ENCODE measurements at places on chromosomes 12 and 14.
A peak's percentile ranks its signal among the peaks of the same experiment; 100 is the strongest.

DNA sequence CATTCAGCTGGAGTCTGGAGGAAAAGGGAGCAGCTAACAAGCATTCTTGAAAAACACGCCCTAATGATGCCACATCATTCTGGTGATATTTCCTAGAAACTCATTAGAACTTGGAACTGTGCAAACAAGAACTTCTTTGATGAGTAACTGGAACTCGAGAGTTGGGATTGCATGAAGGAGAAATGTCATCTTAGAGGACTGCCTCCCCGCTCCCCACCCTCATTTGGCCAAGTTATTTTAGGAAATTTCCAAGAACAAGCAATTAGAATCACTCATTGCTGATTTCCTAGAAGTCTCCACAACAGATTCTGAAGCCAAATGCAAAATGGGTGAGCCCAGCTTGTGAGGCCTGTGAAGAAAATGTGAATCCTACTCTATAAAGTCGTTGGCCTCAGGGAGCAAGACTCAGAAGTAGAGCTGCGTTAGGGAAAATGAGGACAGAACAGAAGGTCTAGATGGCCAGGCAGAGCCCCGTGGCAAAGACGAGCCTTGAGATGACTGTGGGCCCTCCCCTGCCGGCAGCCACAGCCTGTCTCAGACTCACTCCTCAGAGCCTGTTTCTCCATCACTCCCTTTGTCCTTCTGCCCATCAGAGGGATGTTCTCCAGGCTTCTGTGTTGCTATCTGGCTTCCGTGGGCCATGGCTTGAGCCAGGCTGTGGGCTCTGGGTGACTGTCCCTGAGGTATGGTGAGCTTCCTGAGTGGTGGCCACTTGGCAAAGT, 38.4 kb downstream of the RTL1 start:
- DNase-seq = no peak

- DNase-seq = no peak
Measured at GRCh38 chr14:22664261-22664660, 20.1 kb upstream of the OR6J1 start.

DNA sequence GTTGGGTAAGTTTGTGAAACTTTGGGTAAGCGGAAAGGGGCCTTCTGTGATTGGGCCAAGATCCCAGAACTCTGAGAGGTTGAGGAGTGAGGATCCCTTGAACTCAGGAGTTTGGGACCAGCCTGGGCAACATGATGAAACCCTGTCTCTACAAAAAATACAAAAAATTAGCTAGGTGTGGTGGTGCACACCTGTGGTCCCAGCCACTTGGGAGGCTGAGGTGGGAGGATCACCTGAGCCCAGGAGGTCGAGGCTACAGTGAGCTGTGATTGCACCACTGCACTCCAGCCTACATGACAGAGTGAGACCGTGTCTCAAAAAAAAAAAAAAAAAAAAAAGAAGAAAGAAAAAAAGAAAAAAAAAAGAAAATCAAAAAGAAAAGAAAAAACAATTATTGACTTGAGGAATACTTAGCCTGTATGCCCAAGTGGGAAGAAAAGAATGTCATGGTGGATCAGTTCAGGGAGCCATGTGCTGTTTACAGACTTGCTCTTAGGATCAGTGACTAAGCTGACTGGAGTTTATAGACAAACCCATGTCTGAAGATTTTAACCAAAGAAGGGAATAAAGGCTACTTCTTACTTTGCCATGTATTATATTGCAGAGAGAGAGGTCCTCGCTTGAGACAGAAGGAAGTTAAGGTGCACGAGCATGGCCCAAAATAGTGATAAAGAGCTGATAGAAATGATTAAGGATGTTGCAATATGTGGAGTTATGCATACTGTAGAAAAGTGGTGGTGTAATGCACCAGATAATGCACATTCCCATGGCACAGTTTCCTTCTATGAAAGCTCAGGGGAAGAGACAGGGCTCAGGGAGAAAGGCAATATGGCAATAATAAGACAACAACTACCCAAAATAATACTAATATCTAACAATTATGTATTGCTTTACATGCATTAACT, 881 bp downstream of the HSD17B6 start:
- DNase-seq = no peak

DNA sequence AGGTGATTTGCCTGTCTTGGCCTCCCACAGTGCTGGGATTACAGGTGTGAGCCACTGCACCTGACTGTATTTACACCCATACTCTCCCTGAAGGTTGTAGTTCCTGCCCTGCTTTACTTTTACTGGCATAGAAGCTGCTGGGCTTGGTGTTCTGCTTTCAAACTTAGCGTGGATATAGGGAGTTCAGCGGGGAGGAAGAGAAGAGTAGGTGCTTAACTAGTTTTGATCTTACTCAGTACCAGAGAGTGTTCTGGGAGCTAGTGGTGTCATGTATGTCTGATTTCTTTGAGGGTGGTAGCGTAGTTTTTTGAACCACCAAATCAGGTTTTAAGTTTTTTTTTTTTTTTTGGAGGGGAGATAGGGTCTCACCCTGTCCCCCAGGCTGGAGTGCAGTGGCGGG, 13.8 kb downstream of the RCOR1 start:
- no peak for DNase-seq

GRCh38 chr14:32762886-32763285, 175.8 kb upstream of the NPAS3 start:
- DNase-seq = no peak

GRCh38 chr12:19490908-19491307, 51.6 kb downstream of the AEBP2 start:
- DNase-seq = no peak

DNA sequence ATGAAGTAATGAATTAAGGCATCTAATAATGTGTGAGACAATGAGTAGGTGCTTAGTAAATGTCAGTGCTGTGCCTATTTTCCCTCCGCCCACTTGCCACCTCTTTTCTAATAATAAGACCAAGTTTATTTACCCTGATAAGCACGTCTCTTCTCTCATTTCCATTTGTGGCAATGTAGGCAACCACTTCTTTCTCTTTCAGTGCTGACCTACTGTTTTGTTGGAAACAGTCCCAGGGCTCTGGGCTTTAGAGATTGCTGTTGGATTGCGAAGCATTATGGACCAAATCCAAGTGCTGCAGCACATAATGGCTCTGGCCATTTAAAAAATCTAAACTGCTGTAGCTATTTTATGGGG, 141.3 kb upstream of the PLEKHG7 start:
- DNase-seq = no peak

DNA sequence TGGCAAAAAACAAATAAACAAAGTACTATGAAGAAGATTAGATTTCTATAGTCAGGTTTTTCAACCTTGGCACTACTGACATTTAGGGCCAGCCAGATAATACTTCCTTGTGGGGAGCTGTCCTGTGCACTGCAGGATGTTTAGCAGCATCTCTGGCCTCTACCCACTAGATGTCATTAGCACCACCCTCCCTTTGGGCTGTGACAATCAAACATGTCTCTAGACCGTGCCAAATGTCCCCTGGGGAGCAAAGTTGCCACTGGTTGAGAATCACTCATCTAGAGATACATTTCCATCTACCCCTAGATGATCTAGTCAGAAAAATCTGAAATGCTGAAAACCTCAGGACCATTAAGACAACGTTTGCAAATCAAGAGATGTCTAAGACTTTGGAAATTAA, 29.9 kb downstream of the SRRM4 start:
- DNase-seq = no peak

DNA sequence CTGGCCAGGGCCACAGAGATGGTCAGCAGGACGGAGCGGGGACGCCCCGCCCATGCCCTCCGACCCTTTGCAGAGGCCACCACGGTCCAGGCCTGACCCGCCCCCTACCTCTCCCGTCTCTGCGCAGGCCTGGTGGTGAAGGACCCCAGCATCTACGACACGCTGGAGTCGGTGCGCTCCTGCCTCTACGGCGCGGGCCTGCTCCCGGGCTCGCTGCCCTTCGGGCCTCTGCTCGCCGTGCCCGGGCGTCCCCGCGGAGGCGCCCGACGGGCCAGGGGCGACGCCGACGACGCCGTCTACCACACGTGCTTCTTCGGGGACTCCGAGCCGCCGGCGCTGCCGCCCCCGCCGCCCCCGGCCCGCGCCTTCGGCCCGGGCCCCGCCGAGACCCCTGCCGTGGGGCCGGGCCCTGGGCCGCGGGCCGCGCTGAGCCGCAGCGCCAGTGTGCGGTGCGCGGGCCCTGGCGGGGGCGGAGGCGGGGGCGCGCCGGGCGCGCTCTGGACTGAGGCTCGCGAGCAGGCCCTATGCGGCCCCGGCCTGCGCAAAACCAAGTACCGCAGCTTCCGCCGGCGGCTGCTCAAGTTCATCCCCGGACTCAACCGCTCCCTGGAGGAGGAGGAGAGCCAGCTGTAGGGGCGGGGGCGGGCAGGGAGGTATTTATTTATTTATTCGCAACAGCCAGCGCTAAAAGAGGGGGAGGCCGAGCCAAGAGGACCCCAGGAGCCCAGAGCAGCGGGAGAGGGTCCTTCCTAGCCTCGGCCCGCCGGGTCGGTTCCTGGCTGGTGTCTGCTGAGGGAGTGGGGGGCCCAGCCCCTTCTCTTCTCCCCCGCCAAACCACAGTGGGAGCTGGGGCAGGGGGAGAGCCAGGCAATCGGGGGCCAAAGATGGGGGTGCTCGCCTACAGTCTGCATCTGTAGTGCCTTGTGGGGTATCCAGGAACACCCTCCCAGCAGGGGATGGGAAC, 8.1 kb downstream of the TAMALIN start:
- no peak for DNase-seq

- DNase-seq = no peak
Measured at GRCh38 chr12:7433276-7433822, 10.6 kb downstream of the CD163L1 start.

GRCh38 chr12:130872179-130873096, 572 bp downstream of the RAN start:
- DNase-seq = no peak

DNA sequence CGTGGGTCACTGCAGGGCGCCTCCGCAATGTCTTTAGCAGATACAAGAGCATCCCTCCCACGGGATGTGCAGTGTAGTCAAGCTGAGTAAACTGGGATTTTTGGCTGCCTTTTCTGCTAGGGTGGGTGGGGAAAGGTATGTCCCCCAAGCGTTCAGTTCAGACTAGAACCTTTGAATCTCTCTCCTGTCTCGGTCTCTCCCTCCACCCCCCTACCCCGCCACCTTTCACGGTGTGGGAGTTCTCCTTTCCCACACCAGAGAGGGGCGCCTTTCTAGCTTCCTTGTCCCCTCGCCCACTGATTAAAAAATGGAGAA, 525 bp upstream of the FAR2 start:
- peak; percentile 3 for DNase-seq

- DNase-seq = peak; percentile 64
Measured at GRCh38 chr12:117236456-117237001, 46.3 kb upstream of the FBXO21 start.

GRCh38 chr12:111387747-111388323, 17.9 kb upstream of the SH2B3 start:
- no peak for DNase-seq

DNA sequence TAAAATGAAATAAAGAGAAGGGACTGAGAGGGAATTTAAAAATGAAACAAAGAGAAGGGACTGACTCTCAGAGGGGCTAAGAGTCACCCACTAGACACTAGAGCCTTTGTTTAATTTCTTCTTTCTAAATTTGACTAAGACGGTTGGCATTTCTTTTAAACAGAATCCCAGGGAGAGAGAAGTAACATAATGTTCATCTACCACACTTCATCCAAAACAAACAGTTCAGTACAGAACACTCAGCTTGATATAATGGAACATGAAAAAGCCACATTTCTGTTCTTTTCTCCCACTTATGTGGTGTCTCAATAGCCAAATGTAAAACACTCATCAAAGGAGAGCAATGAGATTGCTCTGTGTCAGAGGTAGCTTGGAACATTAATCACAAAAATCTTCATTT, 10.1 kb upstream of the NT5DC3 start:
- DNase-seq = no peak

DNA sequence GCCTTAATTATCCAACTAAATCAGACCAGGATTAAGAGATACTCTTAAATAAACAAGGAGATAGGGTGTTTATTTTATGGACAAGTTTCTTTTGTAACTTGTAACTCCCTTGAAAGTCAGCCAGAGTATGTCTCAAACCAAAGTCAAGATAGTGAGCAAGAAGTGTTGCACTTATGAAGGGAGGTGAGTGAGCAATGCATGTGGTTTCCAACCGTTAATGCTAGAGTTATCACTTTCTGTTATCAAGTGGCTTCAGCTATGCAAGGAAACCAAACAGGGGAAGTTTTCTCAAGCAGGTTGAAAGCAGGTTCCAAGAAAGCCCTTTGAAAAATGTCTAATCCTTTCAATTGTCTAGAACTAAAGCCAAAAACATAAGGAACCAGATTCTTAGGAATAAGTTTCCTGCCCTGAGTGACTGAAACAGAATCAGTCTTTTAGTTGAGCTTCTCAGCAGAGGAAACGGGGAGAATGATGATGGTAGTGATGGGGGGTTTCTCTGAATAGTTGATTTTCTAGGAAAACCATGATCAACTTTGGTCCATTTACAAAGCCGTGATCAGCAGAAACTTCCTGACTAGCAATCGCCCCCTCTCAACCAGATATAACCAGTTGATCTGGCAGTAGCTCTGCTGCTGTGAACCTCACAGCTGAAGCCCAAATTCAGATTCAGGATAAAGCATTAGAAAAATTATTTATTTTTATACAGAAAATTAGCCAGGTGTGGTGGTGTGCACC, 128.4 kb downstream of the DAD1 start:
- no peak for DNase-seq

DNA sequence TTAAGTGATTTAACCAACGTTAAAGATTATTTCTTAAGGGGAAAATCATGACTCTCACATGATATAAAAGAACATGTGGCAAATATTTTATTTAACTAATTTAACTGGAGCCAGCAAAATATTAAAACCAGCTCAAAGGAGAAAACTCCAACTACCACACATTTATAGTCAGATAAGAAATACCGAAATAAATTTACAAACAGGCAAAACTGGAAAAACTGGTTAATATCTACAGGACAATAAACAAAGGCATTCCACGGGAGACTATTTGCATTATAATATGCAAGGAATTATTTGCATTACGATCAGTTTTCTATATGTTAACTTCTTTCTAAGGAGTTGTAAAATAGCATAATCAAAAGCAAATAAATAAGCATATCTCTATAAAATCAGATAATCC, 13.8 kb upstream of the BCL2L14 start:
- no peak for DNase-seq

GRCh38 chr12:10171973-10172728, at the start of gene OLR1:
Gene OLR1 (minus strand): TSS chr12:10172132. CDS start chr12:10172077, 55 bp downstream.
- no peak for DNase-seq

- peak; percentile 66 for DNase-seq
Measured at GRCh38 chr12:8697476-8698131, at the start of gene RIMKLB. Gene RIMKLB (plus strand): TSS chr12:8697991. CDS start chr12:8713867, 15,876 bp downstream.

DNA sequence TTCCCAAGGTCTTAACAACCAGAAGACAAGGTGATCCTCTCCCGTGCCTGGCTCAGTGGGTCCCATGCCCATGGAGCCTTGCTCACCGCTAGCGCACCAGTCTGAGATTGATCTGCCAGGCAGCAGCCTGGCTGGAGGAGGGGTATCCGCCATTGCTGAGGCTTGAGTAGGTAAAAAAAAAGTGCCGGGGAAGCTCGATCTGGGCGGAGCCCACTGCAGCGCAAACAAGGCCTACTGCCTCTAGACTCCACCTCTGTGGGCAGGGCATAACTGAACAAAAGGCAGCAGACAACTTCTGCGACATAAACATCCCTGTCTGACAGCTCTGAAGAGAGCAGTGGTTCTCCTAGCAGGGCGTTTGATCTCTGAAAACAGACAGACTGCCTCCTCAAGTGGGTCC, 104.0 kb downstream of the C14orf39 start:
- DNase-seq = no peak

- DNase-seq = no peak
Measured at GRCh38 chr12:4144676-4145075, 128.9 kb upstream of the CCND2 start.

Data from stimulated activated CD4-positive, alpha-beta T cell treated with anti-CD3 and anti-CD28 coated beads, Interleukin-15, amount 100 ng/mL, for 1 hour (primary cell).